Central memory CD8-positive, alpha-beta T cell (primary cell): ENCODE measurements at places on chromosomes 5 and 9.

GRCh38 chr5:14501353-14502293, 80.0 kb upstream of the OTULINL start:
- DNase-seq: no peak

GRCh38 chr9:92141144-92142129, 26.2 kb upstream of the SPTLC1 start:
- DNase-seq: no peak

- no peak for DNase-seq
Measured at GRCh38 chr5:59640411-59640810, 253.1 kb downstream of the PDE4D start.

DNA sequence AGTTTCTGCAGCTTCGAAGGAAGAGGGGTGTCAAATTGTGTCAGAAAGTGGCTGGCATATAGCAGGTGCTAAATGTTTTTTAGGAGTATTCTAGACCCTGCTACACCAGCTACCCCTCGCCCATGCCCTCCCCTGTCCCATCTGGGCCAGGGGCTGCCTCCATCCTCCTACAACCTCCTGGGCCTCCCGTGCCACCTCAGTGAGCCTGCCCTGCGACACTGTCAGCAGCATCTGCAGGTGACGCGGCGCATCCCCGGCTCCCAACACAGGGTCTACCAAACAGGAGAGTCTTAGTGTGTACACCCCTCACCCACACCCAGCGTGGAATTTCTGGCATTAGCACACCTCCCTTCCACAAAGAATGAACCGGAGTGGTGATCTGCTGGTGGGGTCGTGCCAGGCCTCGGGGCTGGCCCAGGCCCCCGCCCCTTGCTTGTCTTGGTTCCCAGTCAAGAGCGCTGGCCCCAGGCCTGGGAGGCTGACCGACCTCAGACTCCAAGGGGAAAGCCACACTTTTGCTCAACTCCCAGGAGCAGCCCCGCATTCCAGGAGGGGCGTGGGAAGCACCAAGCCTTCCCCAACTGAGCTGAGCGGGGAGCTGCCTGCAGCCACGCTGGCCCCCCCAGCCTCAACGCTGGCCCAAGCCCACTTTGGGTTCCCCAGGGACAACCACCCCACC, 55.2 kb downstream of the NEURL1B start:
- DNase-seq: no peak

GRCh38 chr9:125646621-125647100, 60.3 kb downstream of the MAPKAP1 start:
- no peak for DNase-seq
